ENCODE measurements at places on chromosomes 1 and 21. TPM values are rescaled to one million over a fixed set of nuclear protein-coding genes. Genes with fewer than 3 reads are reported as not detected.
A peak's percentile ranks its signal among the peaks of the same experiment; 100 is the strongest.

- no peak for DNase-seq
These were observed 115.9 kb downstream of the NTMT2 start for GRCh38 chr1:170261669-170262068.

DNA sequence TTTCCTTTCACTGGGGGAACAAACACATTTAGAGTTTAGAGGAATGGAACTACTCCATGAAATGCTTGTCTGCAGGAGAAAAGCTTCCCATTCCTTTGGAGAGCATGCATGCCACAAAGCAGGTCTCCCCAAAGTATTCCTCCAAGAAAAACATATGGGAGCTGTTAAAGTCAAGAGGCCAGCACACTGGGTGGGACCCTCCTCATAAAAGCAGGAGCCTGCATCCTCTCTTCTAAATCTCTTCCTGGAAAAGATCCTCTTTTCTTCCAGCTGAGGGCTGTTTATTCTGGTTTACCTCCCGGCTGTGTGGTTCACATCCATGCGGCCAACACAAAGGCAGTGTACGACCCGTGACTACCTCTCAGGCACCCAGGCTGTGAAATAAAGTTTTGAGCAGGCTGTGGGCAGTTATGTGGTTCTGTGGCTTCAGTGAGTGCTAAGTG is 103.4 kb downstream of the TENT5C start:
- DNase-seq: no peak

- DNase-seq: no peak
These were observed 321.3 kb downstream of the CAMTA1 start for GRCh38 chr1:7106442-7107108.

- DNase-seq: no peak
These were observed 195.2 kb downstream of the PBX1 start for GRCh38 chr1:164754088-164754600.

- no peak for DNase-seq
These were observed 12.1 kb upstream of the CTTNBP2NL start for GRCh38 chr1:112383759-112384370.

- DNase-seq: no peak
These were observed 29.4 kb downstream of the MRPL37 start for GRCh38 chr1:54229281-54229891.

GRCh38 chr21:39184050-39184980 is 1.1 kb upstream of the PSMG1 start:
- no peak for DNase-seq

DNA sequence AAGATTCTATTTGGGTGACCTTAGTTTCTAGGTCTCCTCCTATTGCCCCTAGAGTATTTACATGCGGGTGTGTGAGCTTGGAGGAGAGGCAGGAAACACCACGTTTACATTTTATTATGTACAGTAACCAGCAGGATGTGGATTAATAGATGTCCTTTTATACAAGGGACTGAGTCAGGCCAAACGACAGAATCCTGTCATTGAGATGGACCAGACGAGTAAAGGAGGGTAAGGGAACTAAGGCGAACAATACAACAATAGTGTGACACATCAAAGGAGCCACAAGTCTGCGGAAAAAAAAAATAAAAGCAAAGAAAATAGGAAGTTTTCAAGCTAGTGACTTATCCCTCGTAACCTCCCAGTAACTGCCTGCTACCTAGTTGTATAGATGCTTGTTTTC is 151.1 kb downstream of the GABPA start:
- DNase-seq: no peak

DNA sequence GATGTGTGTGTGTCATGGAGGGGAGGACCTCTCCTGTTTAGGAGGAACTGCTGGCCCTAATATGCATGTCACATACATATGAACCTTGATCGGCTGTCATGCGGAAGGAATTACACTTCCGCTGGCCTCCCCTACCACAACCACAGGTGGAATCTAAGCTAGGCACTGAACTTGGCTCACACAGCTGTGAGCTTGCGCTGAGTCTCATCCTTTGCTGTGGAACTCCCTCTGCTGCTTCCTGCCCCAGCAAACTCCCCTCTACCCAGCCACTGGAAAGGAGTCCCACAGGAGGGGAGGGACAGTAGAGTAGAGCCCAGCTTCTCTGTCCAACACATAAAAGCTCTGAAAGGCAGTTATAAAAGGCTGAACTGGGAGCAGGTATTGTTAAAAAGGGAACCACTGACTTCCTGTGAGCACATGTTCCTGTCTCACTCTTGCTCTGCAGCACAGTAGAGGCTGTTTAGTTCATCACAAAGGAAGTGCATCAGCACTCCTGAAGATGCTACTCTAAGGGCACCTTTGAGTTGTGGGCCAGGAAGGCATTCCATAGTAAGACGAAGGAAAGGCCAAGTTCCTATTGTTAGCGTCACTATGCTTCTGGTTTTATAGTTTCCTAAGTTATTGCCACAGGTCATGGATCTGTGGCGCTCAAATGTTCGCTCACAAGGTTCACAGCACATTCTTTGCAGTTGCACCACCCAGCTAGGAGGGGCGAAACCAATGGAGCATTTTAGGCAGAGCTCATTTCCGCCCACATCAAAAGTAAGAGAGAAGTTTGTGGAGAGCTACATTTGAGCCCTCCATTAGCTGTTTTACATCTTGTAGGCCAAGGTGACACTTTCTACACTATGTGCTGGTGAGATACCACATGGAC is 17.7 kb upstream of the PTPRC start:
- DNase-seq: no peak

GRCh38 chr1:52532731-52533327 is 20.1 kb downstream of the TUT4 start:
- no peak for DNase-seq

- DNase-seq: no peak
These were observed 31.1 kb downstream of the PIGP start for GRCh38 chr21:37041706-37042271.

- no peak for DNase-seq
These were observed 16.2 kb upstream of the CAPN9 start for GRCh38 chr1:230730977-230731376.

- no peak for DNase-seq
These were observed 5.1 kb downstream of the SH2D1B start for GRCh38 chr1:162406811-162407210.

DNA sequence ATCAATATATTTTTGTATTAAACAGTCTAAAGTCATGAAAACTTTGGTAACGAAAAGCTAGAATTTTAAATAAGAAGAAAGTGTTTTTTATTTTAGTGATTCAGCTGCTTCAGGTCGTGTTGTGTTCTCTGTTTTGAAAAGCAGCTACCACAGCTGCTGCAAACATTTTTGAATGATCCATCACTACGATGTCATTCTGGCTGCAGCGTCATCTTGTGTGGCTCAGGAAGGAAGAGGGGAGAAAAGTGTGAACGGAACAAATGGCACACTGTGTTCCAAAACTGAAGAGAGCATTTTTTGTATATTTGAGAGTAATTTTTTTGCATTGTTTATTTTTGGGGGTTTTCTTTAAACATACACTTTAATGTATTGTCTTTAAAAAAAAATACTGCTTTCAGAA is 323.0 kb upstream of the ADGRL2 start:
- no peak for DNase-seq

GRCh38 chr1:64934115-64934877 is 32.1 kb downstream of the JAK1 start:
- DNase-seq: no peak

DNA sequence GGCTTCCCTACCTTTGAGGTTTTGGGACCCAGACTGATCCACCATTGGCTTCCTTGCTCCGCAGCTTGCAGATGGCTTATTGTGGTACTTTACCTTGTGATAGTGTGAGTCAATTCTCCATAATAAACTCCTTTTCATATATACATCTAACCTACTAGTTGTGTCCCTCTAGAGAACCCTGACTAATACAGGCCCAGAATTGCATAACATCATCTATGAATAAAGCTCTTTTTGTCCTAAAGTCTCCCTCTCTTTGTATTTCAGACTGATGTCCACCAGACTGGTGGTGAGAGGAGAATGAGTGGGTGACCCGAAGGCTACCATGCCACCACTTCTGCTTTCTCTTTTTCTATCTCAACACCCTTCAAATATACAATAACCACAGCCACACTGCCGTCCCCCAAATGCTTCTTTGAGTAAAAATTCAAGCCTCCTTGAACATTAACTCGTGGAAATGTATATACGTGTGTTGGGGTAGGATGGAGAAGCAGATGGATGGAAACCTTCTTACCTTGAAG is 265.7 kb downstream of the PTBP2 start:
- no peak for DNase-seq

- no peak for DNase-seq
These were observed 46.9 kb upstream of the NADK start for GRCh38 chr1:1825217-1825616.

- no peak for DNase-seq
These were observed 1.2 kb downstream of the ATP1B1 start for GRCh38 chr1:169107603-169108208.

DNA sequence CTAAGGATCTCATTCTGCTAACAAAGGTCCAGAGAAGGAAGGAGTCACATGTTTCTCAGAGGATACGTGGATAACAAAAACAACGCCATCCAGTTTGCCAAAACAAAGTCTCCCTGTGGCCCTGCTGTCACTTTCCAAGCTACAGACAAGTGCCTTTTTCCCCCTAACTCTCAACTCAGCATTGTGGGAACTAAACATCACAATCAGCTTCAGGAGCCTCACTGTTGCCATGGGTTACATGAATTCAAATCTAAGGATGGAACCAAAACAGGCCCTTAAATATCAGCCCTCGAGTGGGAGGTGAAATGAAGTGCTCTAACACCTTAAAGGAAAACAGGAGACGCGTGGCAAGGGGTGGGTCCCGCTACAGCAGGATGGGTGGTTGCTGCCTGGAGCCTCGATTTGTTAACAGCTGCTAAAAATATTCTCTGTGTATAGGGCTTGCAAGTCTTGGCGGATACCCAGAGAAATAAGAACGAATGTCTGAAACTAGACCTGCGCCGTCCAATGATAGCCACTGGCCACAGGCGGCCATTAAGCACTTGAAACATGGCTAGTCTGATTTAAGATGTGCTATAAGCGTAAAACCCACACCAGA is 66.4 kb upstream of the SOD1 start:
- no peak for DNase-seq

GRCh38 chr1:239426821-239427475 is 40.6 kb downstream of the CHRM3 start:
- DNase-seq: no peak

- DNase-seq: no peak
These were observed 45.3 kb upstream of the MCOLN3 start for GRCh38 chr1:85093644-85094043.

DNA sequence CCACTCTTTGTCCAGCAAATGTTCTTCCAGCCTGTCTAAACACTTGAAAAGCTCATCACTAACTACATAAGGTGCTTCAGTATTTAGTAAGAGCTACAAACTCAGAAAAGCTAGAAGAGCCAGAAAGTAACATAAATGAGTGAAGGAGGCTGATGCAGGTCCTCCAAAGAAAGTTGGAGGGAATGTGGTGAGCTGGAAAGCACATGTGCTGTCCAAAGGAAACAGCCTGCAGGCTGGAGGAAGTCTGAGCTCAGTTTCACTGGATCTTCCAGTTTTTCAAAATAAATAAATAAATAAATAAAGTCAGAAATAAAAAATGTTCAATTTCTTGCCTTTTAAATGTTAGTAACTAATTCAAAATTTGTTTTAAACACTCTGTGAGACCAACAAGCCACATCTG is 25.5 kb downstream of the ZC3H11B start:
- no peak for DNase-seq

- DNase-seq: no peak
These were observed 50.0 kb downstream of the CACHD1 start for GRCh38 chr1:64519901-64520300.

- peak; percentile 16 for DNase-seq
These were observed 85.8 kb upstream of the KCNJ15 start for GRCh38 chr21:38170704-38171682.

- no peak for DNase-seq
These were observed 1007.4 kb downstream of the TTLL7 start for GRCh38 chr1:82991569-82991968.

- DNase-seq: no peak
These were observed 107.1 kb downstream of the TLR5 start for GRCh38 chr1:223035724-223036478.

GRCh38 chr21:17616831-17617230 is 4.1 kb upstream of the BTG3 start:
- no peak for DNase-seq

TMEM59 gene
- polyA plus RNA-seq: 117 TPM

AIM2 gene
- 1.5 TPM for polyA plus RNA-seq

IL10RB gene
- 2.2 TPM for polyA plus RNA-seq

TSPEAR gene
- polyA plus RNA-seq: 0.45 TPM

OR2L2 gene
- polyA plus RNA-seq: 0.06 TPM

CYP4X1 gene
- 1.1 TPM for polyA plus RNA-seq

PTCH2 gene
- 0.52 TPM for polyA plus RNA-seq

ZBED6 gene
- 1.9 TPM for polyA plus RNA-seq

FCRL6 gene
- polyA plus RNA-seq: not detected

PGLYRP3 gene
- not detected for polyA plus RNA-seq

SPATA1 gene
- 2.8 TPM for polyA plus RNA-seq

FAM72C gene
- polyA plus RNA-seq: 10.2 TPM

KTI12 gene
- 8.7 TPM for polyA plus RNA-seq

CASZ1 gene
- 6.2 TPM for polyA plus RNA-seq

IPP gene
- 4.6 TPM for polyA plus RNA-seq

LY9 gene
- not detected for polyA plus RNA-seq

CASQ2 gene
- polyA plus RNA-seq: not detected

CEP350 gene
- polyA plus RNA-seq: 19.1 TPM

OR2L8 gene
- not detected for polyA plus RNA-seq

CBS gene
- polyA plus RNA-seq: 380 TPM

TRAF3IP3 gene
- polyA plus RNA-seq: not detected

FCER1A gene
- not detected for polyA plus RNA-seq

OR10J1 gene
- polyA plus RNA-seq: not detected

RGS8 gene
- 0.06 TPM for polyA plus RNA-seq

VCAM1 gene
- 0.21 TPM for polyA plus RNA-seq

Measured in GM23338 (cell line).